IgD-negative memory B cell (primary cell): ENCODE measurements at places on chromosomes 12 and 14. TPM values are rescaled to one million over a fixed set of nuclear protein-coding genes. Genes with fewer than 3 reads are reported as not detected.

The TMBIM4 gene
- 324 TPM for polyA plus RNA-seq

The CLEC4A gene
- polyA plus RNA-seq = 6.9 TPM

The EFS gene
- polyA plus RNA-seq = not detected

The WASHC4 gene
- polyA plus RNA-seq = 91.1 TPM

The PPFIA2 gene
- not detected for polyA plus RNA-seq

The NRL gene
- polyA plus RNA-seq = 2.6 TPM

The PZP gene
- polyA plus RNA-seq = not detected

The CCDC85C gene
- polyA plus RNA-seq = 0.20 TPM

The KRT80 gene
- polyA plus RNA-seq = not detected

The ASB2 gene
- polyA plus RNA-seq = 3.8 TPM

The FITM1 gene
- 1.1 TPM for polyA plus RNA-seq

The CMA1 gene
- polyA plus RNA-seq = not detected

The GPD1 gene
- not detected for polyA plus RNA-seq

The SCYL2 gene
- polyA plus RNA-seq = 19.3 TPM

The CIDEB gene
- 19.2 TPM for polyA plus RNA-seq

The KRT8 gene
- not detected for polyA plus RNA-seq

The CSRP2 gene
- polyA plus RNA-seq = 0.09 TPM

The HRK gene
- 3.7 TPM for polyA plus RNA-seq

The ESRRB gene
- polyA plus RNA-seq = not detected

The TGM1 gene
- polyA plus RNA-seq = not detected
